ENCODE measurements at places on chromosomes 1 and 21.

- DNase-seq, result no peak
These were observed 165.1 kb downstream of the DAB1 start for GRCh38 chr1:57258557-57259325.

- DNase-seq, result no peak
These were observed 494 bp upstream of the PIP5K1A start for GRCh38 chr1:151197863-151198253.

- DNase-seq, result no peak
These were observed 13.4 kb upstream of the PWP2 start for GRCh38 chr21:44093761-44094160.

- DNase-seq, result no peak
These were observed 188.5 kb downstream of the TM2D1 start for GRCh38 chr1:61536174-61537108.

DNA sequence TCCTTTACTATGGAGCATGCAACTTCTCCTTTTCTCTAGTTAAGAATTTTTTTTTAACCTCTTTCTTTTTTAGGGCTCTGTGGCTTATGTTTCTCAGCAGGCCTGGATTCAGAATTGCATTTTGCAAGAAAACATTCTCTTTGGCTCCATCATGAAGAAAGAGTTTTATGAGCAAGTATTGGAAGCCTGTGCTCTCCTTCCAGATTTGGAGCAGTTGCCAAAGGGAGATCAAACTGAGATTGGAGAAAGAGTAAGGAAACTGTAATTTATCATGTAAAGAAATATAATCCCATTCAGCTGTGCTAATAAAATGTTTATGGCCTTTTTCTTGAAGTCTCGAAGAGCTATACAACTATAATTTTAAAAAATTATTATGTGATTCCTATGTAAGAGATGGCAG, 70.1 kb downstream of the HSPA13 start:
- DNase-seq, result no peak

- DNase-seq, result no peak
These were observed 738 bp upstream of the TRIM11 start for GRCh38 chr1:228407106-228408040.

DNA sequence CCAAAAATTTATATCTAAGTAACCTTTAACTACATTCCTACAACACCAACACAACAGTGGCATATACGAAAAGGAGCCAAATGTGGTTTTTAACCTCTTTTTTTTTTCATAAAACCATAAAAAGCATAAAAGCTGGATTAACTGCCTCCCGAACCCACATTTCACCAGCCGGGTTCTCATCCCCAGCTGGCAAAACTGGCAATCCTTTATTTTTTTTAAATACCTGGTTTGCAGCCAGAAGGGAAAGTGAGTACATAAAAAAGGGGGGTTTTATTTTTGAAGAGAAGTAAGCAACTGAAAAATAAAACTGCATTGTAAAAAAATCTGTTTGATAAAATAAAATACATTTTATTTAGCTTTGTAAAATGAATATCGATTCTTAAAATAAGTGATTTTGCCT, 295.4 kb downstream of the AKT3 start:
- DNase-seq, result no peak

GRCh38 chr1:69567652-69568420, at the start of gene LRRC7:
TSS of gene LRRC7 (plus strand) at chr1:69567922. CDS start at chr1:69568640, 718 bp downstream.
- no peak for DNase-seq

DNA sequence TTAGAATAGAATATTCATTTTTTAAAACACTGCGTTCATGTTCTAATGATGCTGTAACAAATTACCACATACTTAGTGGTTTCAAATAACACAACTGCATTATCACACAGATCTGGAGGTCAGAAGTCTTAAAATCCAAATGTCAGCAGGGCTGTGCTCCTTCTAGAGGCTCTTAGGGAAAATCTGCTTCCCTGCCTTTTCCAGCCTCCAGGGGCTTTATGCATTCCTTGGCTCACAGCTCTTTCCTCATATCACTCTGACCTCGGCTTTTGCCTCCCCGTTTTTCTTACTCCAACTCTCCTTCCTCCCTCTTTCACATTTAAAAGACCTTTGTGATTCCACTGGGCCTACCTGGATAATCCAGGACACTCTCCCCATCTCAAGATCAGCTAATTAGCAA, 18.6 kb upstream of the FMN2 start:
- DNase-seq, result no peak

DNA sequence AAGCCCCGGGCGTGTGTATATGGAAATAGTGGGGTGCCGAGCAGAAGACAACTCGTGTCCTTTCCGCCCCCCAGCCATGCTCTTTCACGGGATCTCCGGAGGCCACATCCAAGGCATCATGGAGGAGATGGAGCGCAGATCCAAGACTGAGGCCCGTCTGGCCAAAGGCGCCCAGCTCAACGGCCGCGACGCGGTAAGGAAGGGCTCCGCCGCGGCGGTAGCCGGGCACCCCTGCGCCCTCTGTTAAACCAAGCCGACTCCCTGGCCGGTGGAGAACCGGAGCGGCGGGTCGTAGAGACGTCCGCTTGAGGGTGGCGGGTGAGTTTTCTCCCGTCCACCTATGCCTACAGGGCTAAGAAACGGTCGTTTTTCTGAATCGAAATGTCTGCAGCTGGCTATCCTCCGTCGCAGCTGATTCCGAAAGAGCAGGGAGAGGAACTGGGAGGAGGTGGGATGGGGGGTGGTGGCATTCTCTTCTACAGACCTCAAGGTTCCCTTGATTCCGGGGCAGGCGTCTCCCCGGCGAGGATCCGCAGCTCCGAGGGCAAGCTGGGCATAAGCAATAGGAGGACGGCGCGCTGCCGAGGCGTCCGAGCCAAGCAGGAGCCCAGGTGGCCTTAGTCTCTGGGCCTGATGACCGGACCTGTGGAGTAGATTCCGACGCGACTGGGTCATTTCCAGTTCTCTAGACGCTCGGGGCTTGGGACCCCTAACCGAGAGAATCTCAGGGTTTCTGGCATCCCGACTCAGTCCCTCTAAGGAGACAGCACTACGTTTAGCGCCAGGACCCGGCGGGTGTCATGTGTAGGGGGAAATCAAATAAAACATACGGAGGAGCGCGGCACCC, 856 bp downstream of the LHX9 start:
- DNase-seq, result no peak

DNA sequence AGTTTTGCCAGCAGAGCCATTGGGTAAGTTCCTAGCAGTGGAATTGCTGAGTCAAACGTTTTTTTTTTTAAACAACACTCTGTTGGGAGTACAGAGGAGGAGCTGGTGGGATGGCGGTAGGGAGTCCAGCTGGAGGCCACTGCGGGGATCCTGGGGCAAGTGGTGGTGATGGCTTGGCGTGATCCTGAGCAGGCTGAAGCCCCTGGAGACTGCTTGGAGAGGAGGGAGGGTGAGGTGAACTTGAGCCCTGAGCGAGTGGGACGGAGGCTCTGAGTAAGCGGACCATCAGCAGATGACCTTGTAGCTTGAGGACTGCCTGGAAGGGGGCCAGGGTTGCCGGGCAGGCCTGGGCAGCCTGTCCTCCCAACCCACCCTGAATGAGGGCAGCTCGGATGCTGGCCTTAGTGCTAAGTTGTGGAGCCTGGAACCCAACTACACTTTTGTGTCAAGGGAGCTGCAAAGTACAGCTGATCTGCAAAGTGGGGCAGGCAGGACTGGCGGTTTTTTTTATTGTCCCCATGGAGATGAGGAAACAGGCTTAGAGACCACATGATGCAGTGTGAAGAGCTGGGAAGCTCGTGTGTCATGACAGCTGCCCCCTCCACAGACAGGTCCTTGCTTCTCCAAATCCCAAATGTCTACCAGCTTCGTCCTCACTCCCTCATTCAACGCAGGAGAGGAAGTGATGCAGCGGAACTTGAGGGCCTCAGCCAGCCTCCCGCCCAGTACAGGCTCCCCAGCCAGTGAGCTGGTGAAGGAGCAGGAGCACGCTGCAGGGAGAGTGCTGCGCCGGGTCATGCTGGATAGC, 20.2 kb downstream of the MRPL37 start:
- DNase-seq, result peak; percentile 79

DNA sequence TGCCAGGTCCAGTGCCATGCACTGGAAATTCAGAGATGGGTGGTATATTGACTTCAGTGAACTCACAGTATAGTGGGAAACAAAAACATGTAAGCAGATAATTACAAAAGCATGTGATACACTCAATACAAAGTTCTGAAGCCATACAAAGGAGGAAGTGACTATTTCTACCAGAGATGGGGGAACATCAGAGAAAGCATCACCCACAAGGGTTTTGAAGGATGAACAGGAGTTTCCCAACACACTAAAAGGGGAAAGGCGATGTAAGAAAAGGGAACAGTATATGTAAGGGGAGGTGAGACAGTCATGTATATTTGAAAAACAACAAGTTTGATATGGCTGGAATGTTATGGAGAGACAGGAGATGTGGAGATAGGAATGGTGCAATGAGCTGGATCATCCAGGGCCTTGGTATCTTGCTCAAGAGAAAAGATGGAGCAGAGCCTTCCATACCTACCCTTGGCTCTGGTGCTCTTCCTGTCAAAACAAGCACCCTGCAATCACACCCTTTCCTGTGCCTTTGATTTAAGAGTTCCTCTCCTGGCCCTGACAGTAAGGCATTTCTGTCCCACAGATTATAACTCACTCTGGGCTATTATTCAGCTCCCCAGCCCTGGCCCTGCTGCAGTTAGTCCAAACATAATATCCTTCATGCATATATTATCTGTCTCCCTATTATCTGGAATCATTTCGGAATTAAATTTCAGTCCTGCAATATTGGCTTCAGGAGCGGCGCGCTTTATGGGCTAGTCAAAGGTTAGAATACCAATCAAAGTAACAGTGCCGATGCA, 60.5 kb downstream of the DMAP1 start:
- no peak for DNase-seq

GRCh38 chr1:85450832-85451231, 14.1 kb downstream of the DDAH1 start:
- DNase-seq, result no peak

- DNase-seq, result no peak
These were observed 2.3 kb downstream of the TNNI1 start for GRCh38 chr1:201419256-201419655.

DNA sequence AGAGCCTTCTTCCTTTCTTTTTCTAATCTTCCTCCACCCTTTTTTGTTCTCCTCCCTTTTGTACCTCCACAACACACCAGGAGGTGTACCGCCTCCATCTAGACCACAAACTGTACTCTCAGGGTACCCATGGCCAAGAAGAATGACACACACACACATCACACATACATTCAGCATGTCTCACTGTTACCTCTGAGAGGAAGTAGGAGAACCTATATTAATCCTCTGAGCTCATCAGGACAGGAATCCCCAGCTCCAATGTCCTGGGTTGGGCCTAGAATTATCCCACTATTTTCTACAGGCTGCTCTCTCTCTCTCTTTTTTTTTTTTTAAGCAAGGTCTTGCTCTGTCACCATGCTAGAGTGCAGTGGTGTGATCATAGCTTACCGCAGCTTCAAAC, 36.7 kb downstream of the ATP2B4 start:
- no peak for DNase-seq
